ENCODE measurements at places on chromosomes 2 and 18. TPM values are rescaled to one million over a fixed set of nuclear protein-coding genes. Genes with fewer than 3 reads are reported as not detected.

CLASP1 gene
- 25.3 TPM for total RNA-seq

B3GNT7 gene
- total RNA-seq: not detected

REEP1 gene
- not detected for total RNA-seq

FHL2 gene
- 48.7 TPM for total RNA-seq

MEP1B gene
- total RNA-seq: not detected

STON1 gene
- total RNA-seq: 17.0 TPM

LBX2 gene
- total RNA-seq: 3.2 TPM

SLC25A52 gene
- not detected for total RNA-seq

HOXD12 gene
- total RNA-seq: not detected

CD207 gene
- not detected for total RNA-seq

DPYSL5 gene
- not detected for total RNA-seq

HRH4 gene
- total RNA-seq: not detected

UGT1A9 gene
- total RNA-seq: not detected

ALKAL2 gene
- not detected for total RNA-seq

GAREM2 gene
- total RNA-seq: 4.2 TPM

THAP4 gene
- total RNA-seq: 37.2 TPM

CFAP53 gene
- 0.62 TPM for total RNA-seq

MYOM1 gene
- 0.73 TPM for total RNA-seq

SERPINB10 gene
- not detected for total RNA-seq

ABCG8 gene
- total RNA-seq: not detected

FABP1 gene
- not detected for total RNA-seq

COL6A3 gene
- total RNA-seq: 5,410 TPM

TOGARAM2 gene
- 0.94 TPM for total RNA-seq

NEURL3 gene
- not detected for total RNA-seq

SCN7A gene
- total RNA-seq: not detected

ZNF521 gene
- 45.1 TPM for total RNA-seq

LRATD1 gene
- 0.59 TPM for total RNA-seq

LYG1 gene
- not detected for total RNA-seq

MC2R gene
- not detected for total RNA-seq

Data from cardiac ventricle fibroblast (primary cell).